ENCODE measurements at places on chromosomes 7 and 10.

- no peak for DNase-seq
Observed at GRCh38 chr10:62399211-62399610, 25.0 kb downstream of the ZNF365 start.

GRCh38 chr7:20787660-20788419 is 1.2 kb upstream of the SP8 start:
- no peak for DNase-seq

- DNase-seq: no peak
Observed at GRCh38 chr7:27946351-27946750, 206.4 kb downstream of the TAX1BP1 start.

DNA sequence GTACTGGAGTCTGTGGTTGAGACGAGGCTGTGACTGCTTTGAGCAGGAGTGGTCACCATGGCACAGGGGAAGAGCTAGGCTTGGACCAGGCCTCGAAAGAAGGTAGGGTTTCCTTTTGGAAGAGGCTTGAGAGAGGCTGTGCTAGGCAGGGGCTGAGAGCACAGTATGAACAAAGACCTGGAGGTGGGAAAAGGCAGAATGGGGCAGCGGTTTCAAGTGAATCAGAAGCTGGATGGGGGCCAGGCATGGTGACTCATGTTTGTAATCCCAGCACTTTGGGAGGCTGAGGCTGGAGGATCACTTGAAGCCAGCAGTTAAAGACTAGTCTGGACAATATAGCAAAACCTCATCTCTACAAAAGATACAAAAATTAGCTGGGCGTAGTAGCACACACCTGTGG is 65.9 kb downstream of the CLIP2 start:
- no peak for DNase-seq
